NCI-H748 treated with DMSO at 0.1 percent for 48 hours (cell line): ENCODE measurements at places on chromosomes 11 and 22.
A peak's percentile ranks its signal among the peaks of the same experiment; 100 is the strongest.

DNA sequence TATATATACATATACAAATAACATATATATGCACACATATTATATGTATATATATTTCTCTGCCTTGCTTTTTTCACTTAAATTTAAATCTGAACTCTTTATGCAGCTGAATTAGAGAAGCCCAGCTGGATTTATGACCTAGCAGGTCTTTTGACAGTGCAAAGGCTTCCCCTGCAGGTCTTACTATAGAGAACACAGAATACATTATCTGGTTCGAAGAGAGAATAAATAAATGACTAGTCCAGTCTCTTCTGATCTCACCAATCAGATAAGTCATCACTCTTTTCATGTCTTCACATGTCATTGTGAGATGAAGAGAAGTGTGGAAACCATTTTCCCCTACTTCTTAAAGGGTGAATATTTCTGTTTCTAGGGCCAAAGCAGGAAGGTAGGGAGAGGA is 58.2 kb downstream of the OR10A6 start:
- DNase-seq: no peak

GRCh38 chr11:20754933-20755332 is 85.5 kb downstream of the NELL1 start:
- peak; percentile 82 for DNase-seq

DNA sequence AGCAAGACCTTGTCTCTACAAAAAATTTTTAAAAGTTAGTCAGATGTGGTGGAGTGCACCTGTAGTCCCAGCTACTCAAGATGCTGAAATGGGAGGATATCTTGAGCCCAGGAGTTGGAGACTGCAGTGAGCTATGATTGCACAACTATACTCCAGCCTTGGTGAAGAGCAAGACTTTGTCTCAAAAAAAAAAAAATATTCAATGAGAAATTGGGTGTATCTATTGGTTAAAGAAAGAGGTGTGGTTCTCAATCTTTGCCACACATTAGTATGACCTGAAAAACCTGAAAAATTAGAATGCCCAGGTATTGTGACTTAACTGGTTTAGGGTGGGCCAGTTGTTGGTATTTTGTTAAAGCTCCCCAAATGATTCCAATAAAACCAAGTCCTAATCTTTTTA is 32.4 kb downstream of the MTNR1B start:
- no peak for DNase-seq

DNA sequence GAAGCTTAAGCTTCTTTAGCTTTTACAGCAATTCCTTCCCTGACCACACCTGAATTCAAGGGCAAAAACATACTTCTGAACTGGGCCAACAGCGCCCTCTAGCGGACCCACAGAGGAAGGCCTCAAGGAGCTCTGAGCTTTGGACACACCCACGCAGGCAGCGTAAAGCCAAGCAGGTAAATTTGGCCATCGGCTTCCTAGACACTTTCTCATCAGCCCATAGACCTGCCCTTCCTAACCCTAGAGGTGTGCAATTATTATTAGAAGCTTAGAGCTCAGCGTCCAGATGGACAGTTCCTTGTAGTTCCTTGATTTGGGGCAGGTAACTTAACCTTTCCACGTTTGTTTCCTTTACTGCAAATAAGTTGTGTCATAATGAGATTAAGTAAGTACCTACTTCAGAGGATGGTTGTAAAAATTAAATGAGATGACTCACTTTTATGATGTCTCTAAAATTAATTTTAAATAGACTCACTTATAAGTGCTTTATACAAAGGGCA is 25.7 kb upstream of the HMGXB4 start:
- peak; percentile 77 for DNase-seq

DNA sequence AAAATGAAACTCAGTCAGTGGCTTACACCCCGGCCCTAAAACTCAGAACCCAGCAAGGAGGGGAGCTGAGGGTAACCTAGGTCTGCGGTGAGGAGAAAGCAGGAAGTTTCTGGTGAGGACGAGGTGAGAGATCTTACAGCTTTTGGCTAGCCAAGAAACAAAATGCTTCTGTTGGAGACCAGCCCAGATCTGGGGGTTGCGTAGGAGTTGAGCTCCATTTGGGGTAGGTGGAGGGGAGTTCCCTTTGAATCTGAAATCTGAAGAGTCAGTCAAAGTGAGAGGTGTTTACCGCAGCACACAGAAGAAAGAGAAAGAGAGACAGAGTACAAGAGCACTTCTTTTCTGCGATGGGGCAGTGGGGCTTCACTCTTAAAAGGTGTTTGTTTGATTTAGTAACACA is 29.6 kb downstream of the EHF start:
- no peak for DNase-seq

- peak; percentile 11 for DNase-seq
Observed at GRCh38 chr11:111422494-111423249, 43.6 kb upstream of the POU2AF1 start.

DNA sequence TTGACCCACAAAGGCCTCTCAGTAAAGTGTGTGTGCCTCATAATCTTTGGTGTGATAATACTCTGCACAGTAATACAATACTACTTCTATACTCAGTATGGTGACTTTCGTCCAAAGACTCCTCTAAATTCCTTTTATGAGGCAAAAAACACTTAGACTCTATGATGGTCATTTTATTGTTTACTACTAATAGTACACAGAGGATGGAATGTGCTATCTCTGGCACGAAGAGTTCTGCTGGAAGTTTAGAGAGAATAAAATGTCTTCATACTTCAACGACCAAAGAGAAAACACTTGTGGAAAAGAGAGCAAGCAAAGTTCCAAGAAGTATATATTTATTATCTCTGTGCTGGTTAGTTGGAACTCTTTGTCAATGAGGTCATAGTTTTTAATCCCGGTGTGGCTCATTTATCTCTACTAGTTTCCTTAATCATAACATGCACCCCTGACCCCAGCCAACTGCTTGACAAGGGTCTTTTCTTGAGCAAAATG is 7.5 kb upstream of the CSTF3 start:
- no peak for DNase-seq

- no peak for DNase-seq
Observed at GRCh38 chr11:66068923-66069714, 953 bp upstream of the PACS1 start.

- no peak for DNase-seq
Observed at GRCh38 chr11:65672180-65672860, 9.6 kb upstream of the RELA start.

- no peak for DNase-seq
Observed at GRCh38 chr22:40637183-40638150, 948 bp upstream of the MRTFA start.

DNA sequence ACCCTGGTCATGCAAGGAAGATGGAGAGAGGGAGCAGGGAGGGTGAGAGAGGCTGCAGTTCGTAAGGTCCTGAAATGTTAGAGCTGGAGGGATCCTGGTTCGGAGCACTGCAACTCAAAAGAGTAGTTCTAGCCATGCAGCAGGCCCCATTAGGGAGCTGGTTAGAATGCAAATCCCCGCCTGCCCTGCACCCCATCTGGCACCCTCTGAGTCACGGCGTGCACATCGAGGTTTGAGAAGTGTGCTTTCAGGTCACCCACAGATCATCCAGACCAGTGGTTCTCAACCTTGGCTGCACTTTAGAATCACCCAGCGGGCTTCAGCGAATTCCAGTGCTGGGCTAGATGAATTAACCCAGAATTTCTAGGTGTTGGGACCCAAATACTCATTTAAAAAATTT is 48.2 kb downstream of the ST3GAL4 start:
- no peak for DNase-seq

DNA sequence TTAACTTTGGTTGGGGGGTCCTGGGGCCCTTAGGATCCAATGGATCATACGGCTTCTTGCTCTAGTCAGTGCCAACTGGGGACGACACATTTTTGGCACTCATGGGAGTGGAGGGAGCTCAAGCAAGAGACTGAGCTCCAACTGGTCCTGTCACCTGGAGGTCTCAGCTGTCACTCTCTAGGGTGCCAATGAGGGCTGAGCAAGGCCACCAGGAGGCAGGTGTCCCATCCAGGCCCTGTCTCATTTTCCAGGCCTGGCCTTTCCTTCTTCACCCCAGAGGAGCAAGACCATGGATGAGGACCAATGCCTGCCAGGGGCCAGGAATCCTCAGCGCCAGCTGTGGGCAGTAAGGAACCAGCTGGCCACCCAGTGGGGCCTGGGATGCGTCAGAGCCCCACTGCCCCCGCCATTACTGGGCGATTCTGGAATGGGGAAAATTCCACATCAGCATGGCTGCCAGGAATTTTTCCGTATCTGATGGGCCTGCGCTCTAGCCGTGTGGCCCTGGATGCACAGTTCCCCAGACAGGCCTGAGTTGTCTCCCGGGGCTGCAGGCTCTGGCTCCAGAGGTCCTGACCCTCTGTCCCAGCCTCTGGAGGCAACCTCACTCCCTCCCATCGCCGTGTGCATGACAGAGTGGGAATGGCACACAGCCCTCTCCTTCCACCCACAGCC is 669 bp upstream of the GAL3ST1 start:
- no peak for DNase-seq

GRCh38 chr22:24176630-24177029 is 4.7 kb upstream of the SUSD2 start:
- no peak for DNase-seq
